ENCODE measurements at places on chromosomes 2 and 18.

GRCh38 chr18:400456-400855, 100.0 kb downstream of the COLEC12 start:
- no peak for DNase-seq

DNA sequence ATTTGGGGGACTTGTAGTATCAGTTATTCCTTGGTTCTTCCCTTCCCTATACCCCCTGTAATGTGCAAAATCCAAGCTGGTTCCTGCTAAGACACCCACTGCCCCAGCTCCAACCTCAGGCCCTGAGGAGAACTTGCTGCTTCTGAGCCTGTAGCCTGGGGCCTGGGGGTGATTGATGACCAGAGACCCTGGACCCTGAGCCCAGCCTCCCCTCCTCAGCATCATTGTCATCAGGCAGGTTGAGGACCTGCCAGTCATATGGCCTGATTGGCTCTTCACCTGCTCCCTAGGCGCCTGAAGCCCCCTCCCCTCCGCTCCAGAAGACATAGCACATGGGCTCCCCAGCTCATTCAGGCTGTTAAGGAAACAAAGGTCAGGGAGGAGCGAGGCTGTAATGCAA, 73.8 kb upstream of the YWHAQ start:
- DNase-seq, result no peak

DNA sequence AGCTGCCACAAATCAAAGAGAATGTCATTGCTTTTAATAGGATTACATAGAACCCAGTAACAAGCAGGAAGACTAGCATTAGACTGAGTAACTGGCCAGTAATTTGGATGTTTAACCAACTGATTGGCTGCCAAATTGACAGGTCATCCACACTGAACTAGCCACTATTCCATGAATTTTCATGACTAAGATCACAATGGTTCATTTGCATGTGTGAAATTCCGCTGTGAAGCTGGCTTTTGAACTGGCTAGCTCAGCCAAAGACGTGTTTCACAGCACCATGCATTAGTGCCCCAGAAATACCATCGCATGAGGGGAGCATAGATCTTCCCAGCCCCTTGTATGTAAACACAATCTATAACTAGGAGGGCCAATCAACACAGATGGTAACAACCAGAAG, 649.8 kb downstream of the ARHGAP15 start:
- DNase-seq, result no peak

- DNase-seq, result no peak
Measured at GRCh38 chr18:52569492-52569891, 229.5 kb downstream of the DCC start.

GRCh38 chr2:151241224-151241623, 20.4 kb downstream of the RBM43 start:
- no peak for DNase-seq

GRCh38 chr2:196220671-196221070, 49.3 kb upstream of the STK17B start:
- no peak for DNase-seq

DNA sequence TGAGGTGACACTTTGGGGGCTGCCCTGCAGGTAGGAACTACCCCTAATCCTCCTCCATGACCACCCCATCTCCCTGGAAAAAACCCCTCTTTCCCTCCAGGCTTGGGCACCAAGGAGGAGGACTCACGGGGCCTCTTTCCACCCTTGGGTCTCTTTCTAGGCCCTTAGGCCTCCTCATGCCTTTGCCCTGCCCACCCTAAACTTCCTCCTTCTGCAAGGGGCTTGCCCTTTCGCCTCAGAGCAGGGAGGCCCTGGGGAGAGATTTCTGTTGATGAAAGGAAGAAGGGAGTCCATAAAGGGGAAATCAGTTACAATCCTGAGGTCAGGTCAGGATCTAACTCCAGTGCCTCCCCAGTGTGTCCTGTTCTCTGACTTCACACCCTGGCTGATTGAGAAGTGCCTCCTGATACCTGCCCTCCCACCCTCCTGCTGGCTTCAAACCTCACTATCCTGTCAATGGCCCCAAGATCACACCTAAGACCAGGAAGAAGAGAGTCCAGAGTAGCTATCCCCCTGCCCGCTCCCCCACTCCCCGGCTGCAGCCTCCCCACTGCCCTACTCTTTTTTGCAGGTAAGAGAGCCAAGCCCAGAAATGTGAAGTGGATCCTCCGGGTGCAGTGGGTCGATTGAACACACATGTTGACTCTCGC, 16.7 kb upstream of the TNS1 start:
- no peak for DNase-seq

- no peak for DNase-seq
Measured at GRCh38 chr2:208036357-208036756, 11.0 kb upstream of the PLEKHM3 start.

GRCh38 chr18:12023375-12023774, 42.1 kb downstream of the IMPA2 start:
- DNase-seq, result no peak

DNA sequence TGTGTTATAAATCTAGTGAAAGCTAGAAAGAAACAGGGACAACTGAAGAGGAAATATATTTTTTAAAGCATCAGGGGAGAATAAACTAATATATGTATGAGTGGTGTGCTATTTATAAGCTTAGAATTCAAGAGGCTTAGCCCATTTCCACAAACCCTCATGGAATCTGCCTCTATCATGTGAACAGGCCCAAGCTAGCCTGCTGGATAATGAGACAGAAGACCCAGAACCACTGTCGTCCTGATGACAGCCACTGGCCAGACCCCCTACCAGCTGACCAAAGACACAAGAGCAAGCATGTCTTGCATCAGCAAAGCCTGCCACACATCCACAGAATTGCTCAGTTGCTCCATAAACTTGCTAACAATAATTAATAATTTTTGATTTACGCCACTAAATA, 382.3 kb upstream of the NXPH2 start:
- no peak for DNase-seq

GRCh38 chr2:205860181-205860580, 177.9 kb downstream of the NRP2 start:
- DNase-seq, result no peak

All from NCI-H1436 (cell line).